Thyroid gland (tissue), 4 donors: ENCODE measurements at places on chromosomes 7 and 10. TPM values are rescaled to one million over a fixed set of nuclear protein-coding genes. Genes with fewer than 3 reads are reported as not detected.

TLX1 gene
- total RNA-seq: not detected

GRCh38 chr7:158321936-158322615 lies 265.5 kb downstream of the PTPRN2 start:
- DNase-seq: no peak
- no peaks in the 10 kb centered on the region for H3K36me3 ChIP-seq
- no peak overlapping the region for H3K27ac ChIP-seq
- H3K4me3 ChIP-seq: no peak overlapping the region
- no peaks in the 10 kb centered on the region for H3K27me3 ChIP-seq

DNA sequence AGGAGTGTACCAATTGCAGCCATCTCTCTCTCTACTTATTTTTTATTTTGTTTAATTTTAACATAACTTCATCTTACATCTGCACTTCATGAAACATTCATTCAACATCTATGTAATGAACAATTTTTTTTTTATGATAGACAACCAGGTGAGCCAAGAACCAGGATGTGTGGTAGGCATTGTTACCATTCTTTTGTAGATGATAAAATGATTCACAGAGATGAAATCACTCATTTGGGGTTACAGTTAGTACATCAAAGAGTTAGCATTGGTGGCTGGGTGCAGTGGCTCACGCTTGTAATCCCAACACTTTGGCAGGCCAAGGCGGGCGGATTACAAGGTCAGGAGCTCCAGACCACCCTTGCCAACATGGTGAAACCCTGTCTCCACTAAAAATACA lies 127.8 kb downstream of the HDAC9 start:
- no peaks in the 10 kb centered on the region for H3K36me3 ChIP-seq
- no peaks in the 10 kb centered on the region for H3K27me3 ChIP-seq
- H3K4me1 ChIP-seq: no peaks in the 10 kb centered on the region
- H3K27ac ChIP-seq: no peak overlapping the region

- no peak overlapping the region for H3K4me3 ChIP-seq
- no peaks in the 10 kb centered on the region for H3K27me3 ChIP-seq
- H3K36me3 ChIP-seq: no peaks in the 10 kb centered on the region
- H3K4me1 ChIP-seq: no peaks in the 10 kb centered on the region
- no peak for DNase-seq
Observed at GRCh38 chr7:138324941-138325340, 135.1 kb upstream of the TRIM24 start.

DNA sequence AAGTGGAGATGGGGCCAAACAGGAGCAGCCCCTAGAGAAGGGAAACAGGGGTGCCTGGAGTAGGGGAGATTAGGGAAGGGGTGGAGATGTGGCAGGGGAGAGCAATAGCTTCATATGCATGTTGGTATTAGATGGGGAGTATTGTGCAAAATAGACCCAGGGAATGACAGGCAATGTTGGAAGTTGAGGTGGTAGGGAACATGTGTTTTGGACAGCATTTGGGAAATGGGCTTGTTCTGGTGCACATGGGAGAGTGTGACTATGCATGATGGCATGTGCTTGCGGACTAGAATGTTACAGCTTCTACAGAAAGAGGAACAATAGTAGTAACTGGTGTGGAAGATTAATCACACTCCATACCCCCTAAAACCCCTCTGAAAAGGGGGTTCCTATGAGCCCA lies 10.4 kb downstream of the PAX2 start:
- H3K27me3 ChIP-seq: no peaks in the 10 kb centered on the region
- no peaks in the 10 kb centered on the region for H3K36me3 ChIP-seq
- H3K4me1 ChIP-seq: no peaks in the 10 kb centered on the region
- H3K4me3 ChIP-seq: no peak overlapping the region

H2AZ2 gene
- total RNA-seq: 126 TPM

PGAM2 gene
- total RNA-seq: 28.0 TPM

DNA sequence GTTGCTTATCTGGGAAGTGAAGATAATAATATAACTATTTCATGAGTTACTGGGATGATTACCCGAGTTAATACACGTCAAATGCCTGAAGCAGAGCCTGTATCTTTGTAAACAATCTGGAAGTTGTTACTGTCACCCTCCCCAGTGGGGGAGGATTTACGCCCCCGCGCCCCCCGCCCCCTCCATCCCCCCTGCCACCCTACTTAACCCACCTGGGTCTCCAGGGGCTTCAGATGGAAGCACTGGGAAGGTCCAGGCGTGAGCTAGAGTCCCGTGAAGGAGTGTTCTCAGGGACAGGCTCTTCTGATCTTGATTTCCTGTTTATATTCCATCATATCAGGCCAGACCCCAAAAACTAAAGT lies 691 bp upstream of the PPA1 start:
- H3K4me1 ChIP-seq: peaks cover 28% of the 10 kb centered on the region
- no peak for DNase-seq
- peak overlapping the region; percentile 86 for H3K27ac ChIP-seq
- no peaks in the 10 kb centered on the region for H3K36me3 ChIP-seq

DCLRE1A gene
- total RNA-seq: 6.0 TPM

- no peaks in the 10 kb centered on the region for H3K36me3 ChIP-seq
- no peak overlapping the region for H3K4me3 ChIP-seq
- no peak overlapping the region for H3K27ac ChIP-seq
- peaks cover 25% of the 10 kb centered on the region for H3K4me1 ChIP-seq
- DNase-seq: no peak
Observed at GRCh38 chr10:72310636-72311035, 36.9 kb downstream of the DDIT4 start.

DNA sequence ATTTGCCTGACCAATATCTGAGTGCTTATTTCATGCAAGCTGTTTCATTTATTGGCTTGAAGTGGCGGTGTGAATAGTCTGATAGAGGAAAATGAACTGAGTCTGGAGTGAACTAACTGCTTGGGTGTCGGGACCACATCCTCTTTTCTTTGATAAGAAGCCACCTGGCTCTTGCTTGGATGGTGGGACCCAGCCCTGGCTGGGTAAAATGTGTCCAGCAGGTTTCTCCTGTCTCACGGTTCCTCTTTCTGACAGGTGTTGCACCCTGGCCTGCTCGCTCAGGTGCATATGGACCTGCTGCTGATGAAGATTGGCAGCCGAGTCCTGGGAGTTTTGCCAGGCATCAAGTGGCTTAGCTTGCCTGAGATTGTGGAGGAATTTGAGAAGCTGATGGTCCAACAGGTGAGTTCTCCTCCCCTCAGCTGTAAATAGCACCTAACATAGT lies 1.6 kb downstream of the ADCK2 start:
- H3K27ac ChIP-seq: no peak overlapping the region
- peak; percentile 87 for DNase-seq
- peaks cover 4% of the 10 kb centered on the region for H3K36me3 ChIP-seq
- peaks cover 27% of the 10 kb centered on the region for H3K4me1 ChIP-seq
